ENCODE measurements at places on chromosomes 5 and 9.
A peak's percentile ranks its signal among the peaks of the same experiment; 100 is the strongest.

DNA sequence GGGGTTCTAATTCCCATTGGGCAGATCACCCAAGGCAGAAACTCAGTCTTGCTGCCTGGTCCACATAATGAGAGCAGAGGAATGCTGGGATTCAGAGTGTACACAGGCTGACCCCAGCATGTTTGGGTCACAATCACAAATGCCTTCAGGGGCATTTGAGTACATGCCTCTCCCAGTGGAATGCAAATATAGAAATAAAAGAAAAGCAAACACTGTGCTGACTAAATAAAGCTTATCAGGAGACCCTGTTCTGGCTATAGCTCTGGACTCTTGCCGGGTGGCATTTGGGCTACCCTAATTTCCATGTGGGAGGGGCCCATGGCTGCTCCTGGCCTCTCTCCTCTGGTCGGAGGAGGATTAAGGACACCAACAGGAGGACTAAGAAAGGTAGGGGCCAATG is 121.4 kb downstream of the DOCK8 start:
- DNase-seq: no peak

DNA sequence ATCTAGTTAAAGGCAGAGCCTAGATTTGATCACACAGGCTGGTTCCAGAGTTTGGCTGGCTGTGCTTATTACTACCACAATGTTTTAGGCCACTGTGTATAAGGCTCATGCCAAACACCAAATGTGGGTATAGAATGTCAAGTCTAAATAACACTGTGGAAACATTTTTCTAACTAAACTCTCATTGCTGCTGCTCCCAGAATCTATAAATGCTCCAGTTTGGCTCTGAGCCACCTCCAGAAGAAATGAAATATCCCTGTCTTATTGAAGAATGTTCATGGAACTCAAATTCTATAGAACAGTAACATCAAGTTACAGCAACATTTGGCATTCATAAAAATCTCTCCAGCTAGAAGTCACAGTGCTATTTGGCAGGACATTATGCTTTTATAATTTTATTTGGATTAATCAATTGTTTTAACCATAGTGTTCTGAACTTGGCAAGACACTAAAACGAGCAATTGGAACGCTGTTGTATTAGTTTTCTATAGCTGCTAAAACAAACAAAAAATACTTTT is 178.1 kb upstream of the COX7C start:
- no peak for DNase-seq

DNA sequence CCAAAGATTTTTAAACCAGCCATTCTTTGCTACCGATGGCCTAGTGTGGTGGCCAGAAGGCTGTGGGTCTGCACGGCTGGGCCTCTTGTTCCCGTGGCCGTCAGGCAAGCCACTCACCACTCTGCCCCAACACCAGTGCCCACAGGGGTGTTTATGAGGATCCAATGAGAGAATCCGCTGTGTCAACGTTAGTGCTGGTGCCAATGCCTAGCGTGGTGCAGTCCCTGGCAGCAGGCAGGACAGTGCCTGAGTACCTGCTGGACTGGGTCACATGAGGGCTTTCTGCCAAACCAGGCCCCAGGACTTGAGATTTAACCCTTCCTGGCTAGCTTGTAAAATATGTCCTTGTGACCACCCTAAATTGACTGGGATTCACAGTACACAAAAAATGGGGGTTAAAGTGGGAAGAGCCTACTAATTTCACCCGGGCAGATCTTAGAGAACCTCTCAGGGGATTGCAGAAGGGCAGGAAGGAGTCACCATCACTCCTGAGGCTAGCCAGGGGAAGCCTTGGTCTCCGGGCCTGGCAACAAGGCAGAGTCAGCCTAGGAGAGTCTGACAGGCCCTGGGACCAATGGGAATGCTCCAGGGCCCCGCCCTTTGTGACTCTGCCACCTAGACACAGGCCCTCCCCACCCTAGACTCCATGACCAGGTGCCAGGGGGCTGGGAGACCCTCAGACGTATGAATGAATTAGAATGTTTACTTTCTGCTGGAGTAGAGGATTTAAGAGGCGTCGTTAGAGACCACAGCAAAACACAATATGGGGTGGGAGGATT is 63.2 kb upstream of the FSTL4 start:
- DNase-seq: no peak

DNA sequence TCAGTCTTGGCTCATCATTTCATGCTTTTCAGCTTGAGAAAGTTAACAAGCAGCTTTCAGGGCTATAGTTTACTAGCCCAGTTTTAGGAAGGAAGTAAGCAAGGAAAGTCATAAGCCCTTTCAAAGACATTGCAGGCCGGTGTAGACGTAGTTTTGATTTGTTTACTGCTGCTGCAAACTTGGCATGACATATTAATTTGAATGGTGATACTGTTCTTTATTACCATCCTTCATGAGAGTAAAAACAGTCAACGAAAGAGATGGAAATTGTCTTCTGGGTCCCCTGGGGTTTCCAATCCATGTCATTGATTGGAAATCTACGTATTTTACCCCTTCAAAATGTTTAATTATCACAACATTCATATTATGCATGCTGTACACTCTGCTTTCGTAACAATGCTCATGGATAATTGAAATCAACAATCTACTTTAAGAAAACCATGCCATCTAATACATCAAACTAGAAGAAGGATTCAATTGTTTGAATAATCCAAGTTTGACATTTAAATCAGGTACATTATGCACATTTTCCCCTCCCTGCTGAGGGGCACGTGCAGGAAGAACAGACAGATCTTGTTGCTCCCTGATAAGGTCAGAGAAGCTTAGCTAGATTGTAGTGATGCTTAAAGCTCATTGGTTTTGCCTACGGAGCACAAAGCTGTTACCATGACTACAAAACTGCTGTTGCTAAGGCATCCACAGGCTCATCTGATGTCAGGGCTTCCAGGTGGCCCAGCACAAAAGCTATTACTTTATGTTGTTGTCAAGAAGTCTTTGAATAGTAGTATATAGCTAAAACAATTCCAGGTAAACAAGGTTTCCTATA is 139.9 kb upstream of the PRLR start:
- no peak for DNase-seq

- DNase-seq: no peak
Observed at GRCh38 chr9:105355781-105356180, 92.1 kb upstream of the FSD1L start.

DNA sequence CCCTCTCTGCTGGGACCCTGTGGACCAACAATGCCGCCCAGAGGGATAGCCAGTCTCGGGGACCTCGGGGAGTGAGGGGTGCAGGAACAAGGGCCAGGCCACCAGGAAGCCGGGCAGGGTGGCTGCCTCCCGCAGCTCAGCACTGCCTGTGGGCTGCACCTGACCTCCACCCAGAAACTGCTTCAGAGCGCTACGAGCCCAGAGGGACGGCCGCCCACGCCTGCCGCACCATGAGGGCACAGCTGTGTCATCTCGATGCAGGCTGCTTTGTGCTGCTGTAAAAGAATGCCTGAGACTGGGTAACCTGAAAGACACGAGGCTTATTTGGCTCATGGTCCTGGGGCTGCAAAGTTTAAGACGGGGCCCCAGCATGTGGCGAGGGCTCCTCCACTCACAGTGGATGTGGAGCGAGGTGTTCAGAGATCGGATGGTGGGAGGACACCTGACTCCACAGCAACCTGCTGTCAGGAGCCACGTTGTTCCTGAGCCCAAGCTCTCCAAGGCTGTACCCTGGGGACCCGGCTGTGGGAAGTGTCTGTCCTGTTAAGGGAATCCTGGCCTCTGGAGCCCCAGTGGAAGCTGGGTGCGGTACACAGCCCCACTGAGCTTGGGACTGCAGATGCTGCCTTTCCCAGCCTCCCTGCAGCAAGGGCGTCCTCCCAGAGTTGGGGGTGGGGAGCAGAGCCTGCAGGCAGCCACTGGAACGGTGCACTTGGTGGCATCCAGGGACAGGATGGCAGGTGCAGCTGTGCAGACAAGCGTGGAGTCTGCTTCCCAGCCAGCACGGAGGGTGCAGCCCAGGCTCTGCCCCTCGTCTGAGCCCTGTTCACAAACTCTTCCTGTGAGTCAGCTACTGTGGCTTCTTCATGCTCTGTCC is 11.8 kb upstream of the ZDHHC11 start:
- DNase-seq: peak; percentile 19

DNA sequence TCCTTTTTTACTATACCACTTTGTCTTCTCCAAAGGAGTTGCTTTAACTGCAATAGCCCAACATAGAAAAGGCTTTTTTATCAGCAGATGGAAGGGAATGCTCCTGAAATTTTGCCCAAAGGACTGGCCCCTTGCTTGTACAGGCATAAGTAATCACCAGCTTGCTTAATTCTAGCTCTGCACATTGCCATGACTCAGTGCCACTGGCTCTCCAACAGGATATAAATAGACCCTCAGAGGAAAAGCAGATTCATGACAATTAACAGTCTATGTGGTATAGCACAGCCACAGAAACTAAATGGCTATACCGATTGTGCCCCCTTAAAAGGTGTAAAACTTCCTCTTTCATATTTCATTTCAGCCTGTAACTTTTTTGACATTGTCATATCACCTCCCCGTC is 227.0 kb downstream of the ZNF608 start:
- DNase-seq: peak; percentile 77

- no peak for DNase-seq
Observed at GRCh38 chr5:77798456-77798855, 22.3 kb upstream of the TBCA start.

DNA sequence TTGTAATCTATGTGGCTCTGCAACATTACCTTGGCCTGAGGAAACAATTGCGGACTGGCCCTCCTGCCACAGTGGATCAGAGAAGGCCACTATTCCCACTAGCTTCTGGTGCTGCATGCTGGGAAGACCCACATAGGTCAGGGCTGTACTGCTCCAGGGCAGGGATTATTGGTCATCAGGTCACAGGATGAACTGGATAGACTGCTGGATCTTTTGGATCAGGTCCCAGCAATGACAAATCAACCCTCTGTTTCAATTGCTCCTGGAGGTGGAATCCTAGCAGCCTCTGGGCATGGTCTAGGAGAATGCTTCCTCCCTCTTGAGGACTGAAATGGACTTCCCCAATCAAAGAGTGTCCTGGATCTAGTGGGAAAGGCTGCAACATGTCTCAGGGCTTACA is 66.7 kb upstream of the PHF24 start:
- peak; percentile 20 for DNase-seq

DNA sequence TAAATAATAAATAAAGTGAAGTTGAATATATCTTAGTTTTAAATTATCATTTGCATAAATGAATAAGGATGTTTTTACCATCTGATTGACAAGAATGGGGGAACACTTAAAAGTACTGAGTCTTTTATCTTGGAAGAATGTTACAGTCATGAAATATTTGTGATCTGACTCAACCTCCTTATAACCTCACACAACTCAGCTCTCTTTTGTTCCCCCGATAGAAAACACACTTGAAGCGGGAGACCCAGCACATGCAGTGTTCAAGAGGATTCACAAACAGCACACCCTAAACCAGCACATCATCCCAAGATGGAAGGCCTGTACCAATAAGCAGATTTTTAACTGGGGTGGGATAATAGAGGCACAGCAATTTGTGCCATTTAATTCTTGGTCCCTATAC is 15.5 kb downstream of the BAAT start:
- peak; percentile 11 for DNase-seq

DNA sequence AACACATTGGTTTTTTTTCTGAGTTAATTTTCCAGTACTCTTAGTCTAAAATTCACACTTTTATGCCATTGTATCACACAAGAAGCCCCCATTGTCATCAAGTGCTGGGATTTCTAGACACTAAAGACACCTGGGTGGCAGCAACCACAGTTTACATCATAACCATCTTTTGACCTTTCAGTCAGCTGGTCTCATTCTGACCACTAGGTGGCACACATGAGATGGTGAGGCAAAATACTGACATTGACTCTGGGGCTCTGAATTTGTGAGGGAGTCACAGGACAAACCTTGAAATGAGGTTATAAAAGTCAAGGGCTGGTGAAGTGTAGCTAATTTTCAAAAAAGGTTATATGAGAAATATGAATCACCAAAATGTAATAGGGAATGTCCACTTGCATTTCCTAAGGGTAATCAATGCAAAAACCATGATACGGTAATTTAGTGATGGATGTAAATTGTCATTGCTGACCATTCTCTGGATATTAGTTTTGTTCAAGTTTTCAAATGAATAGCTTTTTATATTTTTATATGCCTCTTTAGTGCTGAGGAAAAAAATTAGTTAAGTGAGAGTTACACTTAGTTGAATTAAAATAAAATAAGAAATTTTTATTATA is 229.4 kb downstream of the DMAC1 start:
- DNase-seq: peak; percentile 31

- DNase-seq: no peak
Observed at GRCh38 chr5:6000867-6001266, 377.5 kb downstream of the MED10 start.

DNA sequence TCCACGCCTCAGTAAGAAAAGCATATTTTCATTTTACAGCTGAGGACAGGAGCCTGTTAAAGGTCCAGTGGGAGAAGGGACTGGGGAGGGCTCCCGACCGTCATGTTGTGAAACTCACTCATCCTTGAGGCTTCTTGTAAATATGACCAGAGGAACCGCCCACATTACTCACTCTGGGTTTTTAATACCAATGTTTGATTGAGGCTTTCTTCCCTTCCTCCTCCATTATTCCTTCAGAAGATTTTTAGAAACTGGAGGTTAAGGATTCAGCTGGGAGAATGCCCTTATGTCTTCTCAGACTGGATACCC is 61.4 kb upstream of the GLRX start:
- DNase-seq: peak; percentile 36

- DNase-seq: peak; percentile 76
Observed at GRCh38 chr9:114606597-114607207, 4.4 kb upstream of the TMEM268 start.

GRCh38 chr9:84366683-84367082 is 26.1 kb upstream of the SLC28A3 start:
- DNase-seq: no peak

DNA sequence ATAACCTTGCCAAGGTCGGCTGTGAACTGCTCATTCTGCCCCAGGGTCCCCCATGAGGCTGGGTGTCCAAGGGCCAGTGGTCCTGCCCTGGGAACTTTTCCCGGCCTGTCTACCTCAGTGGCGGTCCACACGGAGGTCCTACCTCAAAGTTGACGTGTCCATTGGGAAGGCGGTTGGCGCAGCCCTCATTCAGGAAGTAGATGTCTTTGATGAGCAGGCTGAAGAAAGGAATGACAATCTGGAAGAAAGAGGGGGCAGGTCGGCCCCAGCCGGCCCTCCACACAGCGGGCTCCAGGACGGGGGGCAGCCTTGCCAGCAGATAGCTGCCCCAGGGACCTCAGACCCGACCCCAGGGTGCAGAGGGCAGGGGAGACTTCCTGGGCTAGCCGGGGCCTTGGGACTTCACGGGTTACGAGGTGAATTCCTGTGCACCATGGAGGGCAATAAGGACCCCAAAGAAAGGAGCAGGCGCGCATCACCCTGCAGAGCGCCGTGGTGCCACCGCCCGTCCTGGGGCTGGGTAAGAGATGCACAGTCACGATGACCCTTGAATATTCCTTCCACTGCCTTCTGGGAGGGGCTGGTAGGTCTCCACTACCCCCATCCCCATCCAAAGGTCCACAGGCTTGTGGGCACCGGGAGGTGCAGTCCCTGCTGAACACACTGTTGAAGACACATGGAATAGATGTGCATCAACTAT is 42.9 kb upstream of the RNF130 start:
- DNase-seq: no peak

Data from AG08395 (cell line).